A549 treated with CORT108297 at 1 μM for 4 hours (cell line): ENCODE measurements at places on chromosomes 2 and 18. TPM values are rescaled to one million over a fixed set of nuclear protein-coding genes. Genes with fewer than 3 reads are reported as not detected.

ANKRD30B gene
- total RNA-seq: 0.02 to 0.03 TPM (median 0.02 TPM) in 3 of 5 replicates, not detected in the others

MOCOS gene
- 2.5 to 3.7 TPM (median 3.1 TPM) in 5 replicates for total RNA-seq

MZT2A gene
- 104 to 204 TPM (median 197 TPM) in 5 replicates for total RNA-seq

PLCD4 gene
- total RNA-seq: 0.33 to 0.59 TPM (median 0.40 TPM) in 5 replicates

GPR55 gene
- not detected in 5 replicates for total RNA-seq

SERPINB11 gene
- 0.07 to 0.13 TPM (median 0.10 TPM) in 3 of 5 replicates, not detected in the others for total RNA-seq

C2orf78 gene
- total RNA-seq: not detected in 5 replicates

TMEM163 gene
- 0.08 to 0.15 TPM (median 0.09 TPM) in 5 replicates for total RNA-seq

FABP1 gene
- not detected in 5 replicates for total RNA-seq

GULP1 gene
- total RNA-seq: 31.7 to 47.3 TPM (median 38.4 TPM) in 5 replicates

KYNU gene
- 280 to 361 TPM (median 296 TPM) in 5 replicates for total RNA-seq

GALNT5 gene
- 2.6 to 3.2 TPM (median 2.8 TPM) in 5 replicates for total RNA-seq

SULT6B1 gene
- not detected in 5 replicates for total RNA-seq

CFAP65 gene
- 0.15 to 0.24 TPM (median 0.20 TPM) in 5 replicates for total RNA-seq

ATRAID gene
- 208 to 219 TPM (median 213 TPM) in 5 replicates for total RNA-seq

RAB12 gene
- 21.7 to 31.5 TPM (median 25.7 TPM) in 5 replicates for total RNA-seq

ONECUT2 gene
- total RNA-seq: 0.31 to 0.63 TPM (median 0.41 TPM) in 5 replicates

CRIM1 gene
- total RNA-seq: 106 to 182 TPM (median 145 TPM) in 5 replicates

UGT1A3 gene
- 0.07 to 0.17 TPM (median 0.13 TPM) in 3 of 5 replicates, not detected in the others for total RNA-seq

TUBA3D gene
- total RNA-seq: 0.07 to 0.43 TPM (median 0.29 TPM) in 4 of 5 replicates, not detected in the other

EDAR gene
- 0.01 to 0.02 TPM in 2 of 5 replicates, not detected in the others for total RNA-seq

TEKT4 gene
- not detected in 5 replicates for total RNA-seq

KCNS3 gene
- 1.1 to 1.5 TPM (median 1.4 TPM) in 5 replicates for total RNA-seq

CDH20 gene
- total RNA-seq: not detected in 5 replicates

UGT1A8 gene
- total RNA-seq: 0.05 to 0.07 TPM (median 0.05 TPM) in 3 of 5 replicates, not detected in the others

EEF1B2 gene
- 1,003 to 1,121 TPM (median 1,045 TPM) in 5 replicates for total RNA-seq

ABCG5 gene
- not detected in 5 replicates for total RNA-seq

PTPN2 gene
- total RNA-seq: 20.3 to 23.6 TPM (median 20.9 TPM) in 5 replicates

IL1F10 gene
- not detected in 5 replicates for total RNA-seq

MPP4 gene
- total RNA-seq: 0.06 to 0.21 TPM (median 0.11 TPM) in 5 replicates
